Hepatic stellate cell (primary cell): ENCODE measurements at places on chromosomes 1 and 21.

DNA sequence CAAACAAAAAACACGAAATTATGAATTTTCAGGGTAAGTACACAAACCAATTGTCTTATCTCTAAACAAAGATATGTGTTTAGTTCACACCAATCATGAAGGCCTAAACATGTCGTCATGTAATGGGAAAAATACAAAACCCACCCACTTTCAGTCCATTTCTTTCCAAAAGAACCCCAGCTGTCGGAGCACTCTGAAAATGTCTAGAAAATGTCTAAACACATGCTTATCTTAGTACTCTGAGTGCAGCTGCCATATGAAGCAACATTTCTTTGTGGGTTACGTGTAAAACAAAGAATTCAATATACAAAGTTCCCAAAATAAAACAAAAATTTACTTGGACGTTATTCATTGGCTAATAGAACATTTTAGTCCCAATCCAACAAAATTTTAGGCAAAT lies 22.7 kb downstream of the SERBP1 start:
- no peak for DNase-seq

GRCh38 chr21:36946949-36947356 lies 19.5 kb downstream of the HLCS start:
- DNase-seq, result no peak

DNA sequence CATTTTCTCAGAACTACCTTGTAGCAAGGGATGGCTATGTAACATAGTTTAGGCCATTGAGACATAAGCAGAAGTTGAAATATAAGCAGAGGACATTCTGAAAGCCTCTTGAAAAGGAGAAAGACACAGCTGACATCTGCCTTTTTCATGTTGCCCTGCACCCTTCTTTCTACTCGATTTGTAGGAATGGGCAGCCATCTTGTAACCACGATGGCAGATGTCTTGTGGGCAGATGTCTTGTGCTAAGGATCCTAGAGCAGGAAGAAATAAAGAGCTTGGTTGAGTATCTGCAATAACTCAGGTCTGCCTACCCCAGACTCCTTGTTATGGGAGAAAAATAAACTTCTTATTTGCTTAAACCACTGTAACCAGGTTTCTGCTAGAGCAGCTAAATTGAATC lies 351.0 kb downstream of the PDE4B start:
- no peak for DNase-seq

DNA sequence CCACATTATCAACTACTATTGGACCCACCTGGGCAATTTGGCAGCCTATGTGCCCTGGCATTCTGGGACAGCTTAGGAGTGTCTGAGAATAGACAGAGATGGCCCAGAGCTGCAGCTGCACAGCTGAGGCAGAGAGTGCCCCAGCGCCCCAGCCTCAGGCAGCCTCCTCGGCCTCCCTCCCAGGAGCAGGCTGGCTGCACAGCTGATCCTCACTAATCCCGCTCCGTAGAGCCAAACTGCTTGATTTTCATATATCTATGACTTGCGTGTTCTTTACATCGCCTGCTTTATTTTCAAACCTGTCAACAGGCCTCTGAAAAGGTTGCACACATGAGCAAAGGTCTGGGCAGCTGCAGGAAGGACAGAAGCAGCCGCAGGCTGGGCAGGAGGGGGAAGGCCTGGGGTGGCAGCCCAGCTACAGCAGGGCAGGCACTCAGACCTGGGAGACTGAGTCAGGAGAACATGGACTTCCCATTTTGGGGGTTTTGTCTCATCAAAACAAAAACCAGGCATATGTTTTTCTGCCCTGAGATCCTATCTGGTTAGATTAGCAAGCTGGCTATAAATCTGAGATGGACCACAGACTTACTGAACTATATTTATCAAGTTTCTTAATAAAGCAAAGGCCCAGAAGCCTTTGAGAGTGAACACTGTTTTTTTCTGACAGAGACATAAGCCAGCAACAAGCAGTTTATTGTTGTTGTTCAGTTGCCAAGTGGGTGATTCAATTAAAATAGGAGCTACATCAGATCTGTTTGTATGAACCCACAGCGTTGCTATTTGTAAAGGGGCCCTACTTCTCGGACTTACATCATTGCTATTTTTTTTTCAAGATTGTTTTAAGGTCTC lies 301.8 kb upstream of the DUSP10 start:
- DNase-seq, result peak; percentile 81

DNA sequence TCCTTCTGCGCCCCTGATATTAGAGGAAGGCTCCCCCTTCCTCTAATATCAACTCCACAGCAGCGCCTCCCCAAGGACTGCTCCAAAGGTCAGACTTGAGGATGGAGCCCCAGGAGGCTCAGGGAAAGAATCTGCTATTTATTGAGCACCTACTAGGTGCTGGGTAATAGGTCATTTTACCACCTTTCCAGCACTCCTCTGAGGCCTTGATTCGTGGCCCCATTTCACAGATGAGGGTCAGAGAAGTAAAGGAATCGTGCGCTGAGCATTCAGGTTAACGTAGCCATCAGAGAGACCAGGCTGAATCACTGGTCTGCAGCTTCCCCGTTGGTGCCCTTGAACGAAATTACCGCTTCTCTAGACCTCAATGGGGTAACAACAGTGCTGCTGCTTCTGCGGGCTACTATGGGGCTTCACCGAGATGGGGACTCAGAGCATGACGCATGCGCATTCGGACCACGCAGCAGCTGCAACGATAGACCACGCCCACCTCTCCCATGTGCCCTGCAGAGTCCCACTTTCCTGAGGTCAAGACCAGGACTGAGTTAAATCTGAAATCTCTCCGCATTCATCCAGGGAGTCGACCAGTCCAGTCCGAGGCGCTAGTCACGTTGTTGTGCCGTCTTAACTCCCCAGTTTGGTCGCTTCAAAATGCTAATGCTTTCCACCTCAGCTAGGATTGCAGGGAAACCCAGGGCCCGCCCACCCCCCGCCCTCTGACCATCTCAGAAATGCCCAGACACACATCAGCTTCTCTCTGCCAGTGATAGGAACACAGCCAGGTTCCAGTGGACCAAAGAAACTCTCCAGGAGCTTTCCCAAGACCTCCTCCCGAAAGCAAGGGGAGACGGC lies 12.9 kb downstream of the CAMK2N1 start:
- peak; percentile 71 for DNase-seq

DNA sequence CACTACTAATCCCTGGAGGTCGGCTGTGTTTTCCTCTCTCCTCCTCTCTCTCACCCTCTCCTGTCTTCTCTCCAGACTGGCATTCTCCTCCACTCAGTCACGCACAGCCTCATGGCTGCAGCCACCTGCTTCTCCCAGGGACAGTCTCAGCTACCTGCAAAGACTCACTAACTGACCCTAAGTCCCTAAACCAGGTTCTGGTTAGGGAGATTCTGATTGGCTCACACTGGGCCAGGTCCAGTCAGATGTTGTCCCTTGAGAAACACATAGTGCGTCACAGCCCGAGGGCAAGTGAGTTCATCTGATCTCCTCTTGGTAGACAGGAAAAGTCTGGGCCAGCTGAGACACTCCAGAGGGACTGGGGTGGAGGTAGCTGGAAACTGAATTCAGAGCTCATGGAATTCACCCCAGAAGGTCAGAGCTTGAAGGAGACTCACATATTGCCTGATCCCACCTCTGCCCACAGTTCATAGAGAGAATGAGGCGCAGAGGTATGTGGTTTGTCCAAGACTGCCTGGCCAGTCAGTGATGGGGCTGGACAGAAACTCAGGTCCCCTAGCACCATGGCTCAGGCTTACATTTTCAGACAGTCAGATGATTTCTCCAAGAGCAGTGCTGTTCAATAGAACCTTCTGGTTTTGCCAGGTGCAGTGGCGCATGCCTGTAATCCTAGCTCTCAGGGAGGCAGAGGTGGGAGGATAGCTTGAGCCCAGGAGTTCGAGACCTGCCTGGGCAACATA lies 40.4 kb upstream of the RPL11 start:
- DNase-seq, result peak; percentile 63

DNA sequence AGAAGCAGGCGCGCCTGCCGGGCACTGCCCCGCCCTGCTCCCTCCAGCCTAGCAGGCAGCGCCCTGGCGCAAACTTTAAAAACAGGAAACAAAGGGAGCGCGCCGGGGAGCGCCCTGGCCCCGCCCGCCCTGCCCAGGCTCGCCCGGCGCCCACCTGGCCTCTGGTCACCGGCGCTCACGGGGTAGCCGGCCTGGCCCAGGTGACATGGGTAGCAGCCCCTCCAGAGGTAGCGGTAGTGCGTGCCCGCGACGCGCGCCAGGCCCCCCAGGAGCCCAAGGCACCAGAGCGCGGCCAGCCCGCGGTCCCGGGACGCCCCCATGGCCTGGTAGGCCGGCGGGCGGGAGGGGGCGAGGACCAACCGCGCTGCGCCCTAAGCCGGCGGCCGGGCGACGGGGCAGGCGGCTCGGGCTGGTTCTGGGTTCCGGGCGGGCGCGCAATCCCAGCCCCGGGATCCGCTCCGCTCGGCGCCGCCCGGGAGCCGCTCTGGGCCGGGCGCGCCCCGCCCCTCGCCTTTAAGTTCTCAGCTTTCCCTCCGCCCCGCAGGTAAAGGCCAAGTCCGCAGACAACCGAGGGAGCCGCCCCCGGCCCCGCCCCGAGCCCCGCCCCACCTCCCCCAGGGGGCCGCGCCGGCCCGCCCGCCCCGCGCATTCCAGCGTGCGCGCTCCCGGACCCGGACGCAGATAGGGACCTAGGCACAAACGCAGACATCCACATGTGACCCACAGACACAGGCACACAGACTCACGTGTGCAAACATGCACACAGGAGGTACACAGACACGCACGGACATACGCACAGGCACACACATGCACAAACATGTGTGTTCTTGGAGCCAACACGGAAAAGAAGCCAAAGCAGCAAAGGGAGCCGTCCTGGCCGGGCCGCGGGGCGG lies 76.7 kb downstream of the ARHGEF16 start:
- DNase-seq, result peak; percentile 45

DNA sequence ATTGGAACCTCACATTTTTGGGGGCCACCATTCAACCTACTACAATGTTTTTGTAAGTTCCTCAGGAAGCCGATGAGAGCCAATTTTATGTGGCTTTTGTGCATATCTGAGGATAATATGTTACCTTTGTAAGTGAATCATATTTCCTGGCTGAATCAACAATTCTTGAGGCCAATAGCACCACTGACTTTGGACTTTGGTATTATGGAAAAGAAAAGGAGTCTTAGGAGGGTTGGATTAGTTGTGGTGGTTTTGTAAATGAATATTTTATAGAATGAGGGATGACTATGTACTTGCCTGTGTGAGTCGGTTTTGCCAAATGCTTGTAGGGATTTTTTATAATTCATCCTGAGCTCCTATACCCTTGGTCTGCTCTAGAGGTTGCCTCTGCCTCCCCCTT lies 181.5 kb upstream of the HMGB4 start:
- no peak for DNase-seq

DNA sequence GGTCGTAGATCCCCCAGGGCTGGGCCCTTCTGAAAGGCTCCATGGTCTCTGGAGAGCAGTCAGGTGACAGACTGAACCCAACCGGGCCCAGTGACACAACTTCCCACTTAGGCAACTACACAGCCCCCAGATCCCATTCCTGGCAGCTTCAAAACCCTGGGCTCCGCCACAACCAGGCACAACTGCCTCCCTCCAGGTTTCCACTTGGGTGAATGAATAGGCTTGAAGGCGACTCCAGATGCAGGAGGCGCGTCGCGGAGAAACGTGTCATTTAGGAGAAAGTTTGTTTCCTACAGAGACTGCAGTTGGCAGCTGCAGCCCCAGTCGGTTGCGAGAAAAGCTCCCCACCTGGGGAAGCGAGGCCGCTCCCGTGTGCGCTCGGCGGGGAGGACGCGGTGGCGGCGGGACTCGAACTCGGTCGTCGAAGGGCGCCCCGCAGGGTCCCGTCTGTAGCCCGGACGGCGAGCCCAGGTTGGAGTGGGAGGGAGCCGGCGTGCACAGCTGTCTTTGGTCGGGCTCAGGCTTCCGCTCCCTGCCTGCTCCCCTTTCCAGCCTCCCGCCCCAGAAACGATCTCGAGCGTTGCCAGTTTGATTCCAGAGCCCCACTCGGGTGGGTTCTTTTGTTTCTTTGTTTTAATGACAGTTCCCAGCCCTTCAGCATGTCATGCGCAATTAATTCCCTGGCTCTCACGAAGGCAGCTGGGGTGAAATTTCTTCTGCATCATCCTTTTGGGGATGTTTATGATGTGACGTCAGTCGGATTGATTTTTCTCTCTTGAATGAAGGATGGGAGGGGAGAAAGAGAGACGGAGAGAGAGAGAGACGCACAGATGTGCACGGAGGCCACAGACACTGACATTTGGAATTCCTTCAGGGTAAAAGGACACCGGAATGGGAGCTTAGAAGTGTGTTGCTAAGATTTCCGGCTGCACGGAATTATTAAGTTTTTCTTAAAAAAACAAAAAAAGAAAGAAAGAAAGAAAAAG lies 862 bp upstream of the SGIP1 start:
- peak; percentile 62 for DNase-seq

DNA sequence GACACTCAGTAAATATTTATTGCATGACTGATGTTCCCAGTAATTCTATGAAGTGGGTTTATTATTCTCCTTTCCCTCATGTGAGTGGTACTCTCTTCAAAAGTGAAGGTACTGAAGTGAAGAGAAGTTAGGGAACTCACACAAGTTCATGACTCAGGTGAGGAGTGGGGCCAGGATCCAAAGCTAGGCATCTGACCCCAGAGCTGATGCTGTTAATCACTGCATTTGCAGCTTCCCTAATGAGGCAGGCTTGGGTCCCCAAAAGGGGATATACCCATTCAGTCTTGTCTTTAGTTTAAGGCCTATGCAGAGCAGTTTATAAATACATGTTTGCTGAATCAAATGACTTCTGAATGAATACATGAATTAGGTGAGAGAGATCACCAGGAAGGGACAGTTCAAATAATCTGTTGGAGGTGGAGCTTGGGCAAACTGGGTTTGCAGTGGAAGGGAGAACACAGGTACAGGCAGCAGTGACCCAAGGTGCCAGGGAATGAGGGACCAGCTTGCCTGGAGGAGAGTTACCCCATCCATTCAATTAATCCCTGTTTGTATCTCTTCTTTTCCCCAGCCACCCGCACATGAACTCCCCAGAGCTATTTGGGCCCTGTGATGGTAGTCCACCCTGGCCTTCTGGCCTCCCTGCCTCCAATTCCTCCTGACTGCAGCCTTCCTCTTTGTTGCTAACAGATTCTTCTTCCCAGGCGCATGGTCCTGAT lies 2.0 kb downstream of the CD58 start:
- no peak for DNase-seq

DNA sequence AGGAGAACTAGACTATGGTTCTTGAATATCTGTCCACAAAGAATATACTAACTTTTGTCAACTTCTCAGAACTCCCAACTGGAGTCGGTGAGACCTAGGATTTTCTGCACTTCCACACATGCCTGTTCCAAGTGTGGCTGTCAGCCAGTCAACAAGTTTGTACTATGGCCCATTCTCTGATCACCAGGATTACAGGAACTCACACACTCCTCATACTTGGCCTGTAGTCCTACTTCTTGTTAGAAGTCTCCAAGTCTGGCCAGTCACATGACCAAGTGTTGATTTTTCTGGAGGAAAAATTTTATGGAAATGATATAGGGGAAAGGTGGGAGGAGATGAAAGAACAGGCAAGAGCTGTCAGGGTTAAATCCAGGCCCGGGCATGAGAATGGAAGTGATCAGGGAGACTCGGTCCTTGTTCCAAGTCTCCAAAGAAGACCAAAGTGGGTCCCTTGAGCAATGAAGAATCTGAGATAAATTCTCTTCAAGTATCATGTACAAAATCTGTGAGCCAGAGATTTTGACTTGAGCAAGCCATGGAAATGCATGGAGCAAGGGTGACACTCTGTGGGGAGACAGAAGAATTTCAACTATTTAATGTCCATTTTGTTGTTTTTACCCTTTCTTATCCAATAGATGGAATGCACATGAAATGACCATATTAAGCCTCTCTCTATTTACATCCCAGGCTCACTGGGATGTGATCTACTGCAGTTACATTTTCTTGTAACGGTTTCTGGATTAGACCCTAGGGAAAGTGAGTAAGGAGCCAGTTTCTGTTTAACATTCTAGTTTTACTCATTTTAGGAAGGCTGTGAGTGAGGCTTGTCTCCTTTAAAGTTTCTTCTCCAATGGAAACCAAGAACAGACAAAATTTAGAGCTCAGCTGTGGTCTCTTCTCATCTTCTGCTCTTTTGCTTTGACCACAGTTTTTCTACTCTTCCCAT lies 320.9 kb downstream of the ASTN1 start:
- DNase-seq, result peak; percentile 14
